ENCODE measurements at places on chromosomes 2 and 18.

GRCh38 chr2:224570328-224570993 is 14.7 kb downstream of the CUL3 start:
- DNase-seq = no peak

- DNase-seq = no peak
Measured at GRCh38 chr2:6826081-6826913, 39.4 kb downstream of the CMPK2 start.

DNA sequence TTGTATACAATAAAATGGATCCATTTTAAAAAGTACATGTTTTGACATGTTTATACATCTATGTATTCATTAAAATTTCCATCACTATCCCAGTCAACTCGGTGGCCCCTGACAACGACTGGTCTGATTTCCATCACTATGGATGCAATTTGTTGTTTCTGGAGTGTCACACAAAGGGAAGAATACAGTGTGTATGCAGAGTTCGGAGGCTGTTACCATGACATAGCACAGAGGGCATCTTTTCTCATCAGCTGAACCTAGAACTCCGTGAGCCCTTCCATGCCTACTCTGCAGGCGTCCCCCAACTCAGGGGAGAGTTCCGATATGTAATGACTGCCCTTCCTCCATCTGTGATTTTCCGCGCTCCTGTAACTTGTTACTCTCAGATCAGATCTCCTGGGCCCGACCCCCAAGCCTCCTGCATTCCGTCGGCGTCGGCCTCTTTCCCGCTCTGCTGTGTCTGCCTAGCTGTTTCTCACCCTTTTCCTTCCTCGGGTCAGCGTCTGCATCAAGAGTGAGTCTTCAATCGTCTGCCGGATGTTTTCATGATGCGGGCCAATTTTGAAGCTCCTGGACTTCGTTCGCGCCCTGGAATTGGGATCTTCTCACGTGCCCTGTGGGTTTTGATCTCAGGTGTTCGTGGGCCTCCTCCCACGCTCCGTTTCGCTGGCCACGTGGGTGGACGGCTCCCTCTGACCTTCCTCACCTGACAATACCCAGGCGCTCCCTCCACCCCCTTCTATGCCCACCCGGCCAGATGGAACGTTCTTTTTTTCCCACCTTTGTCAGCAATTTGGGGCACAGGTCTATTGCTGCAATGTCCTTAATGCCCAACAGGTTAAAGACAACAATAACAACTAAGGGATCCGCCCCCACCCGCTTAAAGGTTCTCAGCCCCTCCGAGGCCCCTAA is 161.0 kb downstream of the TWIST2 start:
- no peak for DNase-seq

DNA sequence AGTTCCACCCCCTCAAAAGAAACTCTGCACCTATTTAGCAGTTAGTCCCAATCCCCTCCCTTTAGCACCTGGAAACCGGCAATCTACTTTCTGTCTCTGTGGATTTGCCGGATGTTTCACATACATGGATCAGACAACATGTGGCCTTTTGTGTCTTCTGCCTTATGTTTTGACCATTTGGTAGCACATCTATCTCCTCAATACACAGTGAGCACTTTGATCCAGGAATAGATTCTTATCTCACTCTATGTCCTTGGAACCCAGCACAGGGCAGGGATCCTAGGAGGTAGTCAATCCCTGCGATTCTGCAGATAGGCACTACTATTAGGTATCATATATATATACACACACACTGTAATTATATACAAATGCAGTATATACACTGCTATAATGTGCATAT is 3.8 kb upstream of the OTOF start:
- DNase-seq = no peak

DNA sequence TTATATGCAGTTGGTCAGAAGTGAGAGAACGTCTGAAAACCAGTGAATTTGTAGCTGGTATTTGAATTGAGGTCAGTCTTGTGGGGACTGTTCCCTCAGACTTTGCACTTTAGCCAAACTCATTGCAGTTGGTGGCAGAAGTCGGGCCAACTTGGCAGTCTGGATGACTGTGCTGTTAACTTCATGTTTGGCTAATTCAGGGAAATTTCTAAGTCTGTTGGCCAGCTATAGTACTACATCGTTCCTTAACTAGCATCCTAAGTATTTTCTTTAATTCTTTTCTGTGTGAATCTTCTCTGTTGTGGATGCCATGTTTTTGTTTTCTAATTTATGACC is 806.8 kb upstream of the GCFC2 start:
- no peak for DNase-seq

DNA sequence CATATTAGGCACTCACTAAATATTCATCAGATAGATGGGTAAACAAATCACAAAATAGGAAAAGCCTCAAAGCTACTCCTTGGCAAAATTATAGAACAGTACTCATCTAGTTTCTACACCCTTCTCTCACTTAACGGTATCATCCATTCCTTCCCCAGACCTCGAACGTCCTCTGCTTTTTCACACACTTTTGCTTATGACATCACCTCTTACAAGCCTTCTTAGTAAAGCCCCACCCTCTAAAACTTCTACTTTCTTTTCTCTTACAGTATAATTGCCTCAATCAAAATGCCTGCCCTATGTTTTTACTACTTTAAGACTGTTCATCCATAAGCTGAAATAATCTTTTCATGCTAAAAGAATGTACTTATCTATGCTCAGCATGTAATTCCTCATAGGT is 8.1 kb downstream of the CHN1 start:
- no peak for DNase-seq

- no peak for DNase-seq
Measured at GRCh38 chr2:111908578-111908977, 10.2 kb downstream of the MERTK start.

DNA sequence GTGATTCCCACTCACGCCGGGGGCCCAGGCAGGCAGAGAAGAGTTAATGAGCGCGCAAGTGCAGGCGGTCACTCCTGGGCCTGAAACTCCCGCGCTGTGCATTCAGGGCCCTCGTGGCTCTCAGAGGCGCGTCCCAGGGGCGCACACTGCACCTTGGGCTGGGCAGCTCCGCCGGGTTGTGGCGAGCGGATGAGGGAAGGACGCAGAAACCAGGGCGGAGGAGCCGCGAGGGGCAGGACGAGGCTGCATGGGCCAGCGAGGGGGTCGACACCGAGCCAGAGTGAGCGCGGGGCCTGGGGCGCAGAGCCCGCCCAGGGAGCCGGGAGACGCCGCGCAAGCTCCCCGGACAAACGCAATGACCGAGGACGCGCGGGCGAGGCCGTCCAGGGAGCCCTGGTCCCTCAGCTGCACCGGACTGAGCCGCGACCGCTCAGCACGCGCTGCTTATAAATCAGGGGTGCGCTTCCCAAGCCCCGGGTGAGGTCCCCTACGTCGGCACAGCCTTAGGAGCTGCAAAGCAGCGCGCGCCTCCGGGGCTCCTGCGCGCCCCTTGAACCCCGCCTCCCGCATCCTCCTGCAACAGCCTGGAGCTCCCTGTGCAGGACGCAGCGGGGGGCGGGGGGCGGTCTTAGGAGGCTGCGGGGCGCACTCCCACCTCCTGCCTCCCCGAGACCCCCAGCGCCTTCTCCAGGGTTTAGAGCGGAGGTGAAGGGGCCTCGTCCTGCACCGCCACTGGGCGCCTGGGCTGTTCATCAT is 180.2 kb upstream of the ALKAL2 start:
- DNase-seq = no peak

- DNase-seq = no peak
Measured at GRCh38 chr2:20156836-20157192, 68.1 kb downstream of the SDC1 start.

DNA sequence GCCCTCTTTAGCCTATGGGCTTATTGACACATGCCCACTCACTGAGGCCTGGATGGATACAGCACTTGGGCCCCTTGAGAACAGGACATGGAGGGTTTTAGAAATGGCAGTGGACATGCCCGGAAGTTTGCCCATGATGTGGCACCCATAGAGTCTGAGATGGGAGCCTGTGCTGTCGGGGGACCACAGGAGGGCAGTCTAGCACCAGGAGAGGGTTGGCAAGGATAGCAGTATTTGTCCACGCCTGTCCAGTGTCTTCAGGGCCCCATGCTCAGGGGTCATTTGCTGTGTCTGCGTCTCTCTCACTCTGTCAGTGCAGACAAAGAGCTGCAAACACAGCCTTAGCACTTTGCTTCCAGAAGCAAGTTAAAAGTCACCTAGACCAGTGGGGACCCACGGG is 48.7 kb downstream of the IL1RL2 start:
- DNase-seq = no peak

- DNase-seq = no peak
Measured at GRCh38 chr2:27263287-27264252, 723 bp upstream of the SLC30A3 start.

DNA sequence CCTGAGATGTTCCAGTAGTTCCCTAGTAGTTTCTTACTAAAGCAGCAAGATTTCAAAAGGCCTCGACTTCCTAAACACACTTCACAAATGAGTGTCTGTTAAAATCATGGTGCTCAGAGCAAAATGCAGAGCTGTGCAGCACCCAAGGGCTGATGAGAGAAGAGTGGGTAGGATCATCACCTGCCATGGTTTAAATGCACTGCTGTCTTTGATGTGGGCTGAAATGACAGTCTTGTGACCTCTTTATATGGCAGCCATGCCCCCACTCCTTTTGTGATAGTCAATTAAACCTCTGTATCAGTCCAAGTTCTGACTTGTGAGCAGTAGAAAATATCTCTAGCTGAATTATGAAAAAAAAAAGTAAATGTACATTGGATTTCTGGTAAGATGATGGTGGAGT is 107.1 kb downstream of the TFCP2L1 start:
- no peak for DNase-seq

GRCh38 chr2:123723706-123724105 is 301.4 kb upstream of the CNTNAP5 start:
- no peak for DNase-seq

DNA sequence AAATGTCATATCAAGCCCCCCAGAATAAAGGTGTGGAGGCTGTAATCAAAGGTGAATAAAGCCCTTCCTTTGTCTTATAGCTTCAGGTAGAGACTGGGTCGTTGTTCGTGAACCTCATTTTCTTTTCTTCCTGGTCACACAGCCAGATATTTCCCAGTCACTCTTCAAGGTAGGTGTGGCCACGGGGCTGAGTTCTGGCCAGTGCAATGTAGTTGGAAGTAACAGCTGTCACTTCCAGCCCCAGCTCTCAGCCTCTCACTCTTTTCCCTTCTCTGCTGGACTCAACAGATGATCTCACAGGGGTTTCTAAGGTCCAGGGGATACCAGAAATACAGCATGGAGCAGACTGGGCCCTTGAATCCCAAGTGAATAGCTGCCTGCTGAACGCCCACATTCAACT is 15.8 kb upstream of the TRPM8 start:
- DNase-seq = no peak

GRCh38 chr2:7109533-7109885 is 192.3 kb downstream of the RNF144A start:
- no peak for DNase-seq

- DNase-seq = no peak
Measured at GRCh38 chr2:12776521-12776961, 59.8 kb downstream of the TRIB2 start.

DNA sequence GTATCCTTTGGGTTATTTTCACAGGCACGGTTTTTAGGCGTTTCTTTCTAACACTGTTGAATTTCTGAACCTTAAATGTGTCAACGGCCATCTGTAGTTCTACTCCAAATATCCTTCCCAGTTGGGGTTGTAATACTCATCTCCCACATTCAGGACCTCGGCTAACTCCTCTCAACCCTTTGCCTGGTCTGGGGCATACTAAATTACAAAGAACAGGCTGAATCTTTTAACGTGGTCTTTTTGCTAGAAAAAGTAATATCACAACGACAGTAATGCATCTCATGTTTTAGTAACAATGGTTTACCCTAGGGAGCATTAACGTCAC is 2.1 kb downstream of the RPRM start:
- no peak for DNase-seq

- no peak for DNase-seq
Measured at GRCh38 chr18:74234326-74235171, 57.2 kb downstream of the CYB5A start.

DNA sequence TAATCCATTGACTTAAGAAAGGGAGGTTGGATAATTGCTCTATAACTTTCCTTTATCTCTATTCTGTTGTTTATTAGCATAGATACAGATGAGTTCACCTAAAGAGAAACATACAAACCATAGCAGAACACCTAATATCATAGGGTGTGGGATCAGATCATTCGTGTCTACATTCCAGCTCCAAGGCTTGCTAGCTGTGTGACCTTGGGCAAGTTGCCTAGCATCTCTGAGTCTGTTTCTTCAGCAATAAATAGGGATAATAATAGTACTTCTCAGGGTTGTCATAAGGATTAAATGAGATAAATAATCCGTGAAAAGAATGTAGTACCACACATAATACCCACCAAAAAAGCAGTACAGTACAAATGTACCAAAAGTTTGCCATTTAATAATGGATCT is 126.2 kb downstream of the PLB1 start:
- DNase-seq = no peak

DNA sequence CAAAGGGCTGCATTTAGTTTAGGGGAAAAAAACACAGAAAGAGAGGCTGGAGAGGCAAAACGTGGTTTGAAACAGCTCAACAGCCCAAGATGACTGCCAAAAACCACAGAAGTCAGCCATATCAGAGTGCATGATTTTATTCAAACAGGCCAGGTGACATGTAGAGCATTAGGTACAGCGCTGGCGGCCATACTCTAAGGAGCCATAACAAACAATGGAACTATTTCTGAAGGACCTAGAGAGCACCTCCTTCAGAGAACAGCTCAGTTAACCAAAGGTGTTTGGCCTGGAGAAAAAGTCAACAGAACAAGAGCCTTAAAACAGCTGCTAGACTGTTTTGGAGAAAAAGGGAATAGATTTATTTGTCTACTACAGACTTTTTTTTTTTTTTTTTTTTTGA is 2.6 kb downstream of the THADA start:
- no peak for DNase-seq

GRCh38 chr2:44833171-44834069 is 108.1 kb upstream of the SIX3 start:
- no peak for DNase-seq

DNA sequence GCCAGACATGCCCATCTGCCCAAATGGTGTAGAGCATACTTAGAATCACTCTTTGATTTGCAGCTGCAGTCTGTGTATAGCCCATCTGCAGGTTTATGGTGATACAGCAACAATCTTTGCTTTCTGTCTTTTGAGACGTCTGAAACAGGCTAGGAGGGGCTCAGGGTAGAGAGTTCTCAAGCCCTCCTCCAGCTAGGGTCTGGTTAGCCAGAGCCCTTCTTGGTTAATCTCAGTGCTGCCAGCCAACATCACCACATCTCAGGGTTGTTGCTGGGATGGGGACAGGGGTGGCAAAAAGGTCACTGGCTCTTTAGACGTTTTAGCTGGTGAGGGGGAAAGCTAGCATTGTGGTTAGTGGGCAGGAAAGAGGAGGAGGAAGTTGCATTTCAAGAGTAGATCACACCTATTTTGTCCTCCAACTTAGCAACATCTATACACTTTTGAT is 136.6 kb upstream of the ACAA2 start:
- no peak for DNase-seq

GRCh38 chr18:48134609-48135008 is 204.2 kb upstream of the SMAD2 start:
- no peak for DNase-seq

- DNase-seq = no peak
Measured at GRCh38 chr2:48253301-48253700, 276.7 kb upstream of the STON1 start.
